Hypothalamus (tissue), 51 donors: ENCODE measurements at places on chromosomes 11 and 22.

DNA sequence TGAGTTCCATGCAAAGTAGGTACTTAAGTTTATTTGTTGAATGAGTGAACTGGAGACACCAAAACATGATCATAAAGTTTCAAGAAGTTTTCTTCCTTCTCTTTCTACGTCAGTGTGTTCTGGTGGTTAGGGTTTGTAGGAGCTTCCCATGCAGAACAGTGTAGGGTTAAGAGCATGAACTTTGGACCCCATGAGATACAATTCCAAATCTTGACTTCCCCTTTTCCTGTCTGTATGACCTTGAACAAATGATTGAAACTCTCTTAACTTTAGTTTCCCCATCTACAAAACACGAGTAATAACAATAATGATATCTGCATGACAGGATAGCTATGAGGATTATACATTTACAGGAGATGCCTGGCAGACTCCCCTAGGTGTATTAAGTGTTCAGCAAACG is 41.0 kb upstream of the TENM4 start:
- DNase-seq: no peak

DNA sequence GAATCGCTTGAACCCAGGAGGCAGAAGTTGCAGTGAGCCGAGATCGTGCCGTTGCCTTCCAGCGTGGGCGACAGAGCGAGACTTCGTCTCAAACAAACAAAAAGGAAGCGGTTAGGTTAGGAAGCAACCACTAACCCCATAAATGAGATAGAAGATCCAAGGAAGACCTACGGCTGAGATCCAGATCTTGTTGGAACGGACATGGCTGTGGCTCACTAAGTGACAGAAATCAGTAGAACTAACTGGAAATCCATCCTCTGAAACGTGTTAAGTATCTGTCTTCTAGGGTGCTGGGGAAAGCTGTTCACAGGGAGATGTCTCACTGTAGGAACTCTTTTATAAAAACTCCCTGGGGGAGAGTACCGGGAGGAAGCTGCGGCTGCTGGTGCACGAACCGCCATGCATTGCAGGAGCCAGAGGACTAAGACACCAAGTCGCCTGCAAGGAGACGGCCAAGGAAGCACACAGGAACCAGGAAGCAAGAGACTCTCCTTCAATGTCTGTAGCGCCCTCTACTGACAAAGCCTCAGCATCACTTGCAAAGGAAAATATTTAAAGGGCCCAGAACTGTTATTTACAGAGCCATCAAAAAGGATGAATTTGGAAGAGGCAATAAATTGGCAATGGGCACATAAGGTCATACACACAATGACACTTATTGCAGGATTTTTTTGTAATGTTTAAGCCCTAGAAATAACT is 16.9 kb upstream of the SPTY2D1 start:
- no peak for DNase-seq

DNA sequence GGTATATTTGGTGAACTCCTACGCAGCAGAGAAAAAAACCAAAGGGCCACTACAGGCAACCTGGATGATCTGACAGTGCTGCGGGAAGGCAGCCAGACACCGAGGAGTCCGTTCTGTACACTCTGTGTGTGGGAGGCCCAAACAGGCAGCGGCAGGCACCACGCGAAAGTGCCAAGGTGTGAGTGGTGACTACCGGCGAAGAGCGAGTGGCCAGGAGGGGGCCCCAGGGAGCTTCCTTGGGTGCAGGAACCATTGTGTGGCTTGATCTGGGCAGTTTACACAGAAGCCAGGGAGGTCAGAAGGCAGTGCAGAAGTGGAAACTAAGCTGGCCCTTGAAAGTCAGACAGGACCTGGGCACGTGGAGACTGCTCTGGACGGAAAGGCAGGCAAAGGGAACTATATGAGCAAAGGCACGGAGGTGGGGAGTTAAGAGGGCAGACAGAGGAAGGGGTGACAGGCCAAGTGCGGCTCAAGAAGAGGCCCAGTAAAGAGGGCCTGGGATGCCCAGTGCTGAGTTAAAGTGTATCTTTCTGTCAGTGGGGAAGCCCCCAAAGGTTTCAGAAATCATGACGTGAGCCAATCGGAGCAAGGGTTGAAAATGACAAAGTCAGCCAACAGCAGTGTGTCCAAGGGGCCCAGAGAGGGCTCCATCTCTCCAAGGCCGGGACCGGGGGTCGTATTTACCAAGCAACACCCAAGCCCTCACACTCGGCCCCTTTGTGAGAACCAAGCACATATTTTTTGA is 10.6 kb downstream of the TMEM184B start:
- peak; percentile 36 for DNase-seq

- DNase-seq: no peak
Observed at GRCh38 chr22:23084453-23085350, 14.4 kb downstream of the GNAZ start.

DNA sequence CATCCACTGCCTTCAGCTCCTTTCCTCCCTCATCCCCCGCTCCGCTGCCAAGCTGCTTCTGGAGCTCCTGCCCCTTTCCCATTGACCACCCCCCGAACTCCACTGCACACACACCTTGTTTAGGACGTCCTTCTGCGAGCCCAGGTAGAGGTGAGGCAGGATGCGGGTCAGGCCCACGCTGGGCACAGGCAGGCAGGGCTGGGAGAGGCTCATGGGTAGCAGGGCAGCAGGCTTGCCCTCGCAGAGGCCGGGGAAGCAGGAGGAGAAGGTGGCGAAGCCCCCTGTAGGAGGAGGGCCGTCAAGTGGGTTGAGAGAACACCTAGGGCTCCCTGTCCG is 13.3 kb downstream of the DUSP8 start:
- DNase-seq: no peak

GRCh38 chr11:61659413-61660196 is 20.6 kb upstream of the DAGLA start:
- DNase-seq: no peak

- DNase-seq: no peak
Observed at GRCh38 chr11:1040428-1041148, 4.1 kb upstream of the MUC6 start.

GRCh38 chr11:74449369-74449931 is 17.9 kb downstream of the KCNE3 start:
- no peak for DNase-seq

- DNase-seq: peak; percentile 14
Observed at GRCh38 chr11:116415095-116415494, 357.7 kb downstream of the BUD13 start.

- no peak for DNase-seq
Observed at GRCh38 chr11:7548659-7549274, 35.0 kb downstream of the PPFIBP2 start.

GRCh38 chr11:12149672-12150225 is 39.4 kb downstream of the MICAL2 start:
- DNase-seq: no peak

DNA sequence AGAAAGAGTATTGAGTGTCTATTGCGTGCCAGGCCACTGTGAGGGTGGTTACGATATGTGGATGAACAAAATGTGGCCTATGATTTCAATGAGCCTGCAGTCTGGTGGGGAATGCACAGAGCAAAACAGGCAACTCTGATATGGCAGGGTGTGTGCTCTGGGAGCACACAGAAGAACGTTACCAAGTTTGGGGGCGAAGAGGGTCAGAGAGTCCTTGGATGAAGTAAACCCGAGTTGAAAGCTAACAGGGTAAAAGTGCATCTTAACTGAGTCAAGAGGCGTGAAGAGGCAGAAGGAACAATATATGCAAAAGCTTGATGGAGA is 258 bp downstream of the CFAP68 start:
- DNase-seq: no peak

- no peak for DNase-seq
Observed at GRCh38 chr11:64879244-64879900, 951 bp upstream of the EHD1 start.

DNA sequence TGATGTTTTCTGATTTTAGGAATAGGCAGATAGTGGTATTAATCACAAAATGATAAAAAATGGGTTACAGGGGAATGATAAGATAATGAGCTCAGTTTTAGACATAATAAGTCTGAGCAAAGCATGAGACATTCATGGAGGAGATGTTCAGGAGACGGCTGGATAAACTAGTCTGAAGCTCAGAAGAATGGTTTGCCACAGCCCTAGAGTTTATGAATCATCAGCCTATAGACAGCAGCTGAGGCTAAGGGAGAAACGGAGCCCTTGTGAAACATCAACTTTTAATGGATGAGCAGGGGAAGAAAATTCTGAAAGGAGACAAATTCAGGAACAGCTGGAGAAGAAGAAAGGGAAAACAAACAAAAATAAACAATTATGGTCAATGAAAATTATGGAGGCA is 87.2 kb downstream of the RELT start:
- no peak for DNase-seq

- DNase-seq: peak; percentile 17
Observed at GRCh38 chr11:5624489-5625279, at the start of gene TRIM34. TRIM34 (plus strand) TSS chr11:5625001; CDS start chr11:5632332, 7,331 bp downstream.

DNA sequence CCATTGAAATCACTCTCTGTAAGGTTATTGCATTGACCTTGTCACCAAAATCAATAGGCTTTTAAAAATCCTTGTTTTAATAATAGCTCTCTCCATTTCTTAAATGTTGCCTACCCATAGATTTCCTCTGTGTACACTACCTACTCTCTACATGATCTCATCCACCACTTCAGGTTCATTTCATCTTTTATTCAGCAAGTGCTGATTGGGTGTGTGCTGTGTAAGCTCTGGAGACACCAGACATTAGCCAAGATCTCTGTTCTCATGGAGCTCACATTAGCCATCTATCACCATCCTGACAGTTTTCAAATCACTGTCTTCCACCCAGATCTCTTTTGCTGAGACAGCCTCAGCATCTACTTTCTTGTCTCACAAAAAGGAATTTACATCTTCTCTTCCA is 4.4 kb upstream of the MS4A10 start:
- DNase-seq: no peak

GRCh38 chr11:124923296-124923695 is 4.2 kb downstream of the HEPN1 start:
- DNase-seq: no peak

DNA sequence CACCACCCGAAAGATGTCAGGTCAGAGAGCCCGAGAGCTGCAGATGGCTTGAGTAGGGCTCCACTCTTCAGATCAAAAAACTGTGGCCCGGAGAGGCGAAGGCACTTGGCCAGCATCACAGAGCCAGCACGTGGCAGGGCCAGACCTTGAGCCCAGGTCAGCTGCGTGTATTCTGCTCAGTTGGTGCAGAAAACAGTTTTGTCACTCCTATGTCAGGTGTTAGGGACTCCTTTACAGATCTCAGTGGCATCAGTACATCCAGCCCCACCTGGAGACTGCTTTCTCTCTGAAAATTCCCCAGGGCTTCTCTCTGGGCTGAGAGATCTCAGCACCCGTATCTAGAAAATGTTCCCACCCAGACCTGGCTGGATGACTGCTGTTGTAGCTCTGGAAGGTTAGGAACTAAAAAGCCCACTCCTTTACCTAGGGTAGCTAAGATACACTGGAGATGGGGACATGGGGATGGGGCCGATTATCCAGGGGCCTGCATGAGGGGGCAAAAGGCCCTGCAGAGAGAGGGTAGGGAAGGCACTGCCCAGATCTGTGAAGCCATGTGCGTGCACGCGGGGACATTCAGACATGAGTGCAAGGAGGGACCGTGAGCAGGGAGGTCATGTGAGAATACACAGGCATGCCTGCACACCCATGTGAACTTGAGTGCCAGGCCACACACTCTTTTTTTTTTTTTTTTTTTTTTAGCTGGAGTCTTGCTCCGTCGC is 3.4 kb downstream of the APOA1 start:
- DNase-seq: no peak

DNA sequence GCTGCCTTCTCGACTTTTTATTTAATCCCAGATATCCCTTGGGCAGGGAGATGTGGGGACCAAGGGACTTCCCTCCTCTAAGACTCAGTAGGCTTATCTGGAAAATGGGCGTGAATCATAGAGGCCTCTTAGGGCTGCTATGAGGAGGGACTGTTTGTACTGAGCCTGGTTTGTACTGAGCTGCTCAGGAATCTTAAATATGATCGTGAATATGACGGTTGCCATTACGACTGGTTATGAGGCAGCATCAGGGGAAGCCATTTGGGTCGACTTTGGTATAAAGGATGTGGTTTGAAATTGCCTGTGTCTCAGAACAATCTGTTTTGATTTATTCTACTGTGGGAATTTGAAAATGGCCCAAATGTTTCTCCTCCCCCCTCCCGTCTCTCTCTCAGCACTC is 20.6 kb downstream of the TSPAN18 start:
- DNase-seq: no peak

DNA sequence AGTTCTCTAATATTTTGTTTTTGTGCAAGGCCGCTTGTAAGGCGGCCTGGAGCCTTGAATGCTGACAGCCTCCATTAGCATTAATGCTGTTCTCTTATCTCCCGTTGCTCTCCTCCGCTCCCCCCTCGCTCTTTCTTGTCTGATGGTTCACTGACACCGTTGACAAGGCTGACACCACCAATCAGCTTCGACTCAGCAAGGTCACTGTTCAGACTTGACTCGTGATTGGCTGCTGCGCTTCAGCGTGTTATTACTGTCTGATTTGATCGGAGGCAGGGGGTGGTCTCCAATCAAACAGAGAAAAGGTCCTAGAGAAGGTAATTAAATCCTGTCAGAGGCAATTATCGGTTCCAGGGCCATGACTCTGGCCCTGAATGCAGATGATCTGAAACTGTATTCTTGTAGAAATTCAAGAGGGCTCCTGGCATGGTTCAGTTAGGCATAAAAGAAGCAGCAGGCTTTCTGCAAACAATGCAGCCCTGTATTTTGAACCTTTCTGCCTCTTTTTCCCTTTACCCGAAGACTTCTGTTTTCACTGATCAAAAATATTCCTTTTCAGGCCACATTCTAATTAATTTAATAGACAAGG is 49.3 kb upstream of the MPPED2 start:
- peak; percentile 83 for DNase-seq
